ENCODE measurements at places on chromosomes 3 and 15. TPM values are rescaled to one million over a fixed set of nuclear protein-coding genes. Genes with fewer than 3 reads are reported as not detected.

The FGF12 gene
- not detected for total RNA-seq

The ABHD14A gene
- total RNA-seq = 10.1 TPM

The CGNL1 gene
- total RNA-seq = 2.1 TPM

The KLF15 gene
- total RNA-seq = 3.3 TPM

The ANKRD34C gene
- not detected for total RNA-seq

The WDR93 gene
- total RNA-seq = 1.0 TPM

The RAD51 gene
- total RNA-seq = 1.1 TPM

The PSMD2 gene
- total RNA-seq = 198 TPM

The PODXL2 gene
- 10.7 TPM for total RNA-seq

The ACTC1 gene
- not detected for total RNA-seq

The MYRIP gene
- total RNA-seq = 9.4 TPM

The RASGRP1 gene
- total RNA-seq = 5.6 TPM

The RHOV gene
- total RNA-seq = 0.88 TPM

The PATL2 gene
- 4.0 TPM for total RNA-seq

The NAA50 gene
- total RNA-seq = 62.3 TPM

The SUSD5 gene
- 0.40 TPM for total RNA-seq

The TRIM59 gene
- 2.5 TPM for total RNA-seq

The COMMD2 gene
- 29.7 TPM for total RNA-seq

The RTP3 gene
- total RNA-seq = not detected

The NRROS gene
- 10.7 TPM for total RNA-seq

The CCR2 gene
- total RNA-seq = 4.1 TPM

The THPO gene
- not detected for total RNA-seq

The CYP1A2 gene
- not detected for total RNA-seq

The TMEM207 gene
- total RNA-seq = not detected

The GPR27 gene
- total RNA-seq = not detected

The ONECUT1 gene
- total RNA-seq = not detected

The PIK3R4 gene
- 54.6 TPM for total RNA-seq

All from Peyer's patch (tissue), 4 donors.